ENCODE measurements at places on chromosomes 2 and 18.

DNA sequence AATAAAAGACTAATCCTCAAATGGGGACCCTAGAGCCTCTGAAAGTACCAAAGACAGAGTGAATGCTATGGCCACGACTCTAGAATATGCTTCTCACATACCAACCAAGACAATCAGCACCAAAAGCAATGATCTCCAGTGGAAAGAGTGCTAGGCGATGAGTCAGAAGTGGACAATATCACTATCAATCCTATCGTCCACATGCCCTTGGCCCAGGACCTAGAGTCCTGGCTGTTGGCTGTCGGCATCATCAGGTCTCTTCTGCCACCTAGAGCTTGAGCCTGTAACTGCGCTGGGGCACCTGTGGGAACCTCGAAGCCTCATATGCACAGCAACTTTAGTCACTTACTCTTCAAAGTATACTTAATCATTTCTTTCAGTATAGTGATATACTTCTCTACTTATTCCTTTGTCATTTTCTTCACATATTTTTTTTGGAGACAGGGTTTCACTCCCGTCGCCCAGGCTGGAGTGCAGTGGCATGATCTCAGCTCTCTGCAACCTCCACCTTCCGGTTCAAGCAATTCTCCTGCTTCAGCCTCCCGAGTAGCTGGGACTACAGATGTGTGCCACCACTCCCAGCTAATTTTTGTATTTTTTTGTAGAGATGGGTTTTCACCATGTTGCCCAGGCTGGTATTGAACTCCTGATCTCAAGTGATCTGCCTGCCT is 29.7 kb downstream of the NOL10 start:
- peak; percentile 90 for DNase-seq

DNA sequence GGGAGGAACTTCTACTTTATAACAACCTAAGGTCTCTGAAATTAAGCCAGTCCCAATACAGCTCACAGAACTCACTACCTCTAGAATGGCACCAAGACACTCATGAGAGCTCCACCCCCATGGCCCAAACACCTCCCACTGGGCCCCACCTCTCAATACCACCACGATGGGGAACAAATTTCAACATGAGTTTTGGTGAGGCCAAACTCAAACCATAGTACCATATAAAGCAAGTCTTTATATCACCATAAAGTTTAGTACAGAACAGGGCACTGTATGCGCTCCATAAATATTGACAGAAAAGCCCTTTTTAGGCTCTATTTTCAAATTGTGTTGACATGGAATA is 3.3 kb downstream of the AFG3L2 start:
- DNase-seq = no peak

GRCh38 chr2:159613091-159613490 is 3.3 kb downstream of the BAZ2B start:
- DNase-seq = no peak

- DNase-seq = peak; percentile 38
These were observed 83.2 kb upstream of the GALNT5 start for GRCh38 chr2:157174321-157174720.

DNA sequence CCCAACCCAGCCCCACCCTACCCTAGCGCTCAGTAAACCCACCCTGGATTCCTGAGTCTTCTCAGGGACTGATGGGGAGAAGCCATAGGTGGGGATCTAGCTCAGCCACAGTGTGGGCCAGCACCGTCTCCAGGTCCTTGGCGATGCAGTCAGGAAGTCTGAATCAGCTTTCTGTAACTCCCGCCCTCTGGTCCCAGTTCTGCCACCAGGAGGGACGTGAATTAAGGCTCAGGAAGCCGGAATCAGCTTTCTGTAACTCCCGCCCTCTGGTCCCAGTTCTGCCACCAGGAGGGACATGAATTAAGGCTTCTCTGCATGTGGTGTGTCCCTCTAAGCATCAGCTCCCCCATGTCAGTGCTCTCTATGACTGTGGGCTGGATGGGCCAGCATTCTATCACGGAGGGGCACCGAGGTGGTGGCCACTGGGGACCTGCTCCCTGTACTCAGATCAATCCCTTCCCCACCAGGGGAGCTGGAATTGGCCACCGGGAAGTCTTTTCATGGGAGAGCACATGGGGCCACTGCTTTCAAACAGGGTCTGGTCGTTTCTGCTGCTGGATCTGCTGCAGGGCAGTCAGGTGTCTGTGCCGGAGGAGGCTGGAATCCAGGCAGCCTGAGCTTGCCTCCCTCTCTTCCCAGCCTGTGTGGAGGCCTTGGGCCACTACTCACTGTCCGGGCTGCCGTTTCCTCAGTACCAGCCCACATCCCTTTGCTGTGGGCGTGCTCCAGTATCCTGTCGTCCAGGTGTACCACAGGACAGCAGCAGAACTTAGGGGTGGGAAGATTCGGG is 24.7 kb downstream of the ASB18 start:
- DNase-seq = no peak

Data from IMR-90 (cell line).